T-cell (primary cell): ENCODE measurements at places on chromosomes 1 and 21. TPM values are rescaled to one million over a fixed set of nuclear protein-coding genes. Genes with fewer than 3 reads are reported as not detected.
A peak's percentile ranks its signal among the peaks of the same experiment; 100 is the strongest.

- no peak for DNase-seq
- H3K36me3 ChIP-seq: peaks cover 4% of the 10 kb centered on the region
- no peak overlapping the region for H3K27ac ChIP-seq
- no peak overlapping the region for H3K4me3 ChIP-seq
- H3K4me1 ChIP-seq: no peaks in the 10 kb centered on the region
- H3K27me3 ChIP-seq: no peaks in the 10 kb centered on the region
Measured at GRCh38 chr1:183879494-183879893, 74.6 kb downstream of the RGL1 start.

GRCh38 chr1:36231191-36231590 is 6.9 kb downstream of the THRAP3 start:
- peaks cover 5% of the 10 kb centered on the region for H3K36me3 ChIP-seq
- no peaks in the 10 kb centered on the region for H3K27me3 ChIP-seq
- no peak overlapping the region for H3K27ac ChIP-seq
- no peak for DNase-seq

GRCh38 chr1:52725903-52726264 is 369 bp upstream of the ZYG11B start:
- DNase-seq: no peak
- H3K4me1 ChIP-seq: peaks cover 21% of the 10 kb centered on the region
- H3K27ac ChIP-seq: peak overlapping the region; percentile 3
- peak overlapping the region; percentile 72 for H3K4me3 ChIP-seq
- no peaks in the 10 kb centered on the region for H3K36me3 ChIP-seq
- no peaks in the 10 kb centered on the region for H3K27me3 ChIP-seq

- peak overlapping the region; percentile 82 for H3K27ac ChIP-seq
- H3K4me3 ChIP-seq: peak overlapping the region; percentile 75
- H3K4me1 ChIP-seq: peaks cover 5% of the 10 kb centered on the region
- no peaks in the 10 kb centered on the region for H3K27me3 ChIP-seq
- H3K36me3 ChIP-seq: no peaks in the 10 kb centered on the region
Measured at GRCh38 chr1:151457911-151458801, 1.1 kb downstream of the POGZ start.

DNA sequence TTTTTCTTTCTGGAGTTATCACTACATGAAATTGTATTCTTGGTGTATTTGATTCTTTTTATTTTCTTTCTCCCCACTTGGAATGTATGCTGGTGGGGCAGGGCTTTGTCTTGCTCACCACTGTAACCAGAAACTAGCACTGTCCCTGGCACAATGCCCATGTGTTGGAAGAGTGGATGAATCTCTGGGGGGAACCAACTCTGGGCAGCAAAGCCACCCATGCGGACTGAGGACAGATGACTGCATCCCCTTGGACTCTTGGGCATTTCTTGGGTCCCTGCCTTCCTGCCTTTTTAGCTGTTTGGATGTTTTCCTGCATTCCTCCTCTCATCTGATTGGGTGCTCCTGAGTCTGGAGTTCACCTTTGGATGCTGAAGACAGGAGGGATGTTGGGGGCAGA is 6.1 kb downstream of the CYP4B1 start:
- H3K4me3 ChIP-seq: no peak overlapping the region
- H3K36me3 ChIP-seq: no peaks in the 10 kb centered on the region
- H3K27me3 ChIP-seq: peaks cover 27% of the 10 kb centered on the region
- no peak for DNase-seq
- no peak overlapping the region for H3K27ac ChIP-seq

GRCh38 chr1:10597492-10598388 is 123.0 kb downstream of the PEX14 start:
- DNase-seq: no peak
- H3K27me3 ChIP-seq: no peaks in the 10 kb centered on the region
- H3K27ac ChIP-seq: no peak overlapping the region
- H3K4me3 ChIP-seq: no peak overlapping the region
- H3K36me3 ChIP-seq: peaks cover 2% of the 10 kb centered on the region

DNA sequence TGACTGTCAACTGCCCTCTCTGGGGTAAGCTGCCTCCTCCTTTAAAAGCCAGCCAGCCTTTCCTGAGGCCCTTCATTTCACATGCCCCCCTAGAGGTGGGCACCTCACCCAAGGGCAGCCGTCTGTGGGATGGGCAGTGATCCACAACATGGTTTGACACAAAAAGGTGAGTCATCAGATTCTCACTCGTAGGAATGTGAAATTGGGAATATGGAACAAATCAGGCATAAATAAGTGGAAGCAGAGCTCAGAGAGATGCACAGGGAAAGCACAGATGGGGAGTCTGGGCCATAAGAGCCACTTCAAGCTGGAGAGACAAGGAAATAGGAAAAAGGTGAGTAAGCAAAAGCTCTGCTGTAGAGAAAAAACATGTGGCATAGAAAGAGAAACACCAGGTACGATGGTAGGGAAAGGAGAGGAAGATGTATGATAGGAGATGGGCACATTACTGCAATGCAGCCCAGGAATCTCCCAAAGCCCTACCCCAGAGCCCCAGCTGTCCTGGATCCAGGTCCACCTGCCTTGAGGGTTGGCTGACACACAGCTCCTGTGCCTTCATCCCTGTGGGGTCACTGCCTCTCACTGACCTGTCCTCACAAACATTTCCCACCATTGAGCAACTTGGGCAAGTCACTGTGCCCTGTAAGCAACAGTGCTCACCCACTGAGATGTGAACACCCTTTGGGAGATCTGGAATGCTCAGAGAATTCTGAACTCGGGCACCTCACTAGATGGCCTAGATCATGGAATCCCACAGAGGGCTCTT is 86.6 kb downstream of the ASTN1 start:
- H3K27me3 ChIP-seq: no peaks in the 10 kb centered on the region
- no peak for DNase-seq
- H3K4me1 ChIP-seq: no peaks in the 10 kb centered on the region
- H3K27ac ChIP-seq: no peak overlapping the region
- no peak overlapping the region for H3K4me3 ChIP-seq

DNA sequence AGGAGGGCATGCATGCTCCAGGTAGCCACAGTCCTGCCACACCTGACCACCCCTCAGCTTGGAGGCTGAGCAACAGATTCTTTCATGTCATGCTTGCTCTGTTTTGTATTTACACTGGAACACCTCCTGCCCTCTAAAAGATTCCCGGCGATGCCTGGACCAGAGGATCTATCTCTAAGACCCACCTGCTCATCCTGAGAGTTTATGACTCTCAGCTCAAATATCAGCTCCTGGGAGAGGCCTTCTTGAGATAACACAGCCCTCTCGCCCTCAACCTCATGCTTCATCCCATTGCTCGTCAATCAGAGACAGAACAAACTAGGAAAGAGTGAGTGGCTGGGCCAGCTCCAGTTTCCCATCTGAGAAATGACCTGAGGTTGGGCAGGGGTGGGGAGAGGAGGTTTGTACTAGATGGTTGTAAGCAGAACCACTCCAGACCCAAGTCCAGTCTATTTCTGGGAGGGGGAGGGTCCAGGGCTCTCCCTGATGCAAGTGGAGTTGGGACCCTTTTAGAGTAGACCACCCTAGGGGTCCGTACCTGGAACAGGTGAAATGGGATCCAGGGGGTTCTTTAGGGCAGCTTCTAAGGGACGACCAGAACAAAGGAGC is 524.5 kb downstream of the MATN1 start:
- H3K27ac ChIP-seq: no peak overlapping the region
- H3K4me1 ChIP-seq: no peaks in the 10 kb centered on the region
- no peaks in the 10 kb centered on the region for H3K36me3 ChIP-seq
- no peak for DNase-seq
- H3K4me3 ChIP-seq: no peak overlapping the region

- no peaks in the 10 kb centered on the region for H3K27me3 ChIP-seq
- peak overlapping the region; percentile 99 for H3K4me3 ChIP-seq
- H3K27ac ChIP-seq: no peak overlapping the region
- H3K36me3 ChIP-seq: peaks cover 21% of the 10 kb centered on the region
Measured at GRCh38 chr1:185314411-185314810, 2.6 kb downstream of the IVNS1ABP start.

DNA sequence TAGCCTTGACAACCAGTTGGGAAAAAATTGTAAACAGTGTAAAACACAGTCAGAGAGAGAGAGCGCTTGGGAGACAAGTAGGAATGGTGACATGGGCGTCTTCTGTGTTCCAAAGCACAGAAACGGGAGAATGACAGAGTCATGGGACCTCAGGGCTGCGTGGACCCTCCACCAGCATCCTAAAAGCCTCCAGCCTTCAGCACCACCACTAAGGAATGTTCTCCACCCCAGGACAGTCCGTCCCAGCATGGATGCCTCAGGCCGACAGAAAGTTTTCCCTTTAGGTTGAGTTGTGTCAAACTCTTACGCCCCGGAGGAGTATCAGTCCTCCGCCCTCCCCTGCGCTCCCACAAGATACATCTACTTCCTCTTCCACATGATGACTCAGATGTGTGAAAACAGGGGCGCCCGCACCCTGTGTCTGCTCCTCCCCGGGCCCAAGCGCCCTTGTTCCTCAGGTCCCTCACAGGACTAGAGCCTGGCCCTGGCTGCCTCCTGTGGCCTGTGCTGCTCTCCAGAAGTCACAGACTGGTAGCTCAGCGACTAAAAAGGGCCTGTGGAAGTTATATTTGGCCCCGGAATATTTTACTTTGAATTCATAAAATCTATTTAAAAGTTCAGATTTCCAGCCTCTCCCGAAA is 63.9 kb upstream of the EFHD2 start:
- peak; percentile 68 for DNase-seq
- peak overlapping the region; percentile 84 for H3K27ac ChIP-seq
- peaks cover 76% of the 10 kb centered on the region for H3K4me1 ChIP-seq
- no peaks in the 10 kb centered on the region for H3K27me3 ChIP-seq
- H3K36me3 ChIP-seq: no peaks in the 10 kb centered on the region

GRCh38 chr1:89169166-89169565 is 6.6 kb downstream of the GBP7 start:
- H3K27me3 ChIP-seq: no peaks in the 10 kb centered on the region
- no peak overlapping the region for H3K27ac ChIP-seq
- H3K36me3 ChIP-seq: no peaks in the 10 kb centered on the region
- H3K4me1 ChIP-seq: no peaks in the 10 kb centered on the region

The UTS2 gene
- 1.3 TPM for total RNA-seq

The E2F2 gene
- total RNA-seq: 1.8 TPM

The HIVEP3 gene
- 8.8 TPM for total RNA-seq

The CFH gene
- total RNA-seq: 11.8 TPM

The CFAP45 gene
- 1.5 TPM for total RNA-seq

The CD84 gene
- total RNA-seq: 50.9 TPM
